ENCODE measurements at places on chromosomes 16 and 17. TPM values are rescaled to one million over a fixed set of nuclear protein-coding genes. Genes with fewer than 3 reads are reported as not detected.

ST6GALNAC2 gene
- total RNA-seq: not detected

TMIGD1 gene
- total RNA-seq: not detected

ERN2 gene
- total RNA-seq: not detected

ADAP2 gene
- 0.32 TPM for total RNA-seq

RFNG gene
- total RNA-seq: 18.0 TPM

SIRT7 gene
- total RNA-seq: 18.8 TPM

C16orf89 gene
- total RNA-seq: not detected

HYDIN gene
- total RNA-seq: not detected

MPO gene
- total RNA-seq: not detected

KIFC3 gene
- 0.12 TPM for total RNA-seq

TMC6 gene
- total RNA-seq: 85.6 TPM

MEFV gene
- total RNA-seq: 0.07 TPM

MYL11 gene
- total RNA-seq: 0.86 TPM

KRT12 gene
- not detected for total RNA-seq

CCL4 gene
- 5.5 TPM for total RNA-seq

TMEM100 gene
- total RNA-seq: not detected

LHX1 gene
- total RNA-seq: not detected

CLEC18A gene
- 0.19 TPM for total RNA-seq

ADPRM gene
- total RNA-seq: 12.6 TPM

SLC5A2 gene
- total RNA-seq: not detected

CD300LB gene
- not detected for total RNA-seq

ITGAD gene
- total RNA-seq: not detected

NOXO1 gene
- not detected for total RNA-seq

CDH3 gene
- 23.3 TPM for total RNA-seq

WNT3 gene
- not detected for total RNA-seq

DNAI2 gene
- 0.12 TPM for total RNA-seq

CX3CL1 gene
- total RNA-seq: not detected

MYH3 gene
- 1.8 TPM for total RNA-seq

ASGR1 gene
- total RNA-seq: 1.5 TPM

ITGAX gene
- total RNA-seq: 2.4 TPM

CD300LG gene
- not detected for total RNA-seq

HLF gene
- 0.86 TPM for total RNA-seq

ALDOA gene
- 1,795 TPM for total RNA-seq

All from activated naive CD4-positive, alpha-beta T cell treated with anti-CD3 and anti-CD28 coated beads for 36 hours (primary cell).